Calu3 (cell line): ENCODE measurements at places on chromosomes 2 and 18. TPM values are rescaled to one million over a fixed set of nuclear protein-coding genes. Genes with fewer than 3 reads are reported as not detected.

DNA sequence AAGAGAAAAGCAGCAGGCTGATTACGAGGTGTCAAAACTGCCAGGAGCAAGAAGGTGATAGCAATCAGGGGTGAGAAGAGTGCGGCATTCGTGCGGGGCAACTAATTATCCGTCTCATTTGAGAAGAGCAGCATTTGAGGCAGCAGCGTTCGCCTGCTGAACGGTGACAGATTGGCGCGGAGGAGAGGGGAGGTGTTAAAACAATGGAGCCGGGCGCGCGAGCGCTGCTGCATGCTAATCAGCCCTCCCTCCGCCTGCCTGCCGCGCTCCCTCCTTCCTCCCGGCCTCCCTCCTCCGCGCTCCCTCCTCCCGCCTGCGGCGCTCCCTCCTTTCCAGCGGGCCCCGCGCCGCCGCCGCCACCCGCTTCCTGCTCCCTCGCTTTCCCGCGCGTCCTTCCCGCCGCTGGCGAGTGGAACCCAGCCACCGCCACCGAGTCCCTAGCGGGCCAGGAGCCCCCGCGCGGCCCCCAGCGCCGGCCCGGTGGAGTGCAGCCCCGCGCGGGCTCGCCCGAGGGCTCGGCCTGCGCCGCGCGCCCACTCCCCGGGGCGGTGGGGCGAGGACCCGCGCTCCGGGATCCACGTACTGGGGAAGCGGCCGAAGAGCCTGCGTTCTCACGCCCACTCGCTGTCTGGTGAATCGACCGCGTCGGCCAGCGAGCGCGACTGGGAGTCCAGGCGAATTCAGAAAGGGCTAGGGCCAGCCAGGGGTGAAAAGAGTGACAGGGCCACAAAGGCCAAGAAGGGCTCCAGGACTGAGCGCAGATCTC lies 69.5 kb upstream of the PSMD14 start:
- DNase-seq: peak; percentile 61

DNA sequence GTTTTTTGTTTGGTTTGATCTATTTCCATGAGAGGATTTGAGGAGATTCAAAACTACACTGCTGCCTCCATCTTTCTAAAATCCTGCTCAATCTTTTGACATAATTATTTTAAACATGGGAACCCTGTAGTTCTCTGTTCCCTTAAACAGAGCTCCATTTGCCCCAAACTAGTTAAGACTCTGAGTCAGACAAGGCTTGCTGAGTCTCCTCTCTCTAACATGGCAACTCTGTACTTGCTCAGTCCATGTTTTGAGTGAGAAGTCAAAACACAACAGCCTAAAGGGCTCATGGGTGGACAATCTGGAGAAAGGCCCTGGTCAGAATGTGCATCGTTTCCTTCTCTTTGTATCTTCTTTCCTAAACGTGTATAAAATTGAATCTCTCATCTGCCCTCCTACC lies 7.1 kb upstream of the STAMBP start:
- no peak for DNase-seq

DNA sequence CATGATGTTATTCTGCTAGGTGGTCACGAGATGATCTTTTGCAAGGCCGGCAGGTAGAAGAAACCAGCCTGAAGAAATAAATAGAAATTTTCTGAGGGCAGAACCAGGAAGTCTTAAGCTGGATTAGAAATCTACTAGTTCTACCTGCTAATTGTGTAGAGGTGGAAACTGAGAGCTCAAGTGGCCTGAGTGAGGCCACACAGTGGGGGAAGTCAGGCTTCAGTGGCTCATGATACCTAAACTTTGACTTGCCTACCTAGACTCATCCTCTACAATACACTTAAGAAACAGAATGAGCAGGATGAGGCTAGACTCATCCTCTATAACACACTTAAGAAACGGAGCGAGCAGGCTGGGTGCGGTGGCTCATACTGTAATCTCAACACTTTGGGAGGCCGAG lies 134.9 kb upstream of the NDUFV2 start:
- DNase-seq: no peak

DNA sequence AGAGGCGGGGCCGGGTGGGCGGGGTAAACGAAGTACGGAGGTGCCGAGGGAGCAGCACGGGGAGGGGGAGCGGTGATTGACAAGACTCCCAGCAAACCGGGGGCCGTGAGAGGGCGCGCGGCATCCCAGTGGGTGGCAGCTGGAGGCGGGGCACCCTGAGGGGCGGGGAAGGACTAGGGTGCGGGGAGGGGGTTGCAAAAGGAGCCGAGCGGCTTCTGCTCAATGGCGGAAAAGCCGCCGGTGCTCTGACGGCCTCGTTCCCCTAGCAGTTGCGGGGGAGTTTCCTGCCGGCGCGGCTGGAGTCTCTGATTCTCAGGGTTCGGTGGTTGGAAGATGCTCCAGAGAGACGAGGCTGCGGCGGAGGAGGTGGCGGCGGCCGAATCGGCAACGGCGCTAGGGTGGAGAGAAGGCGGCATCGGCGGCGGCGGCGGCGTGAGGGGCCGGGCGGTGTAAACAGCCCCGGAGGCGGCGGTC lies at the start of gene PPM1B:
Gene PPM1B (plus strand): TSS at position 195 of the 474 bp plus-strand sequence. CDS start 32,325 bp downstream, outside the sequence.
- peak; percentile 99 for DNase-seq

- no peak for DNase-seq
Observed at GRCh38 chr2:6618201-6618600, 247.5 kb downstream of the CMPK2 start.

GRCh38 chr2:11160731-11161455 lies 5.6 kb downstream of the SLC66A3 start:
- no peak for DNase-seq

DNA sequence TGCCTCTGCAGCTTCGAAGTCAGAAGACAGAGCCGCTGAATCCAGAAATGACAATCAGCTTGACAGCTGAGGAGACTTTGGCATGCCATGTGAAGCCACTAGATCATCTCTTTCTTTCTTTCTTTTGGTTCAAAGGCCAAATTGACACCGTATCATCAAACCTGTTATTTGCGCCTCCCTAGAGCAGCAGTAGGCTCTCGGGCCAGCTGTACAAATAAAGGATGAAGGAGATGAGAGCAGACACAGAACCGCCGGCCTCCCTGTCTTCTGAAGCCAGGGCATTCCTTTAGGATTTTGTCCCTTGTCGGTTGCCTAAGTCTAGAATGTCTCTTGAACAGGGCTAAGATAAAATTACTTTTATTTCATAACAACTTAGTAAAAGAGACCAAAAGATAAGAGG lies 36.8 kb downstream of the COL4A4 start:
- no peak for DNase-seq

The LBX2 gene
- 3.0 and 3.5 TPM in 2 replicates for total RNA-seq

The GATA6 gene
- 54.6 and 58.4 TPM in 2 replicates for total RNA-seq

The CXCR1 gene
- total RNA-seq: not detected in 2 replicates

The KRTCAP3 gene
- total RNA-seq: 71.8 and 74.0 TPM in 2 replicates

The UPP2 gene
- total RNA-seq: not detected in 2 replicates

The ADD2 gene
- total RNA-seq: 0.14 TPM in 1 of 2 replicates, not detected in the other

The CD207 gene
- total RNA-seq: not detected in 2 replicates
